ENCODE measurements at places on chromosomes 16 and 17.
A peak's percentile ranks its signal among the peaks of the same experiment; 100 is the strongest.

- peak; percentile 46 for DNase-seq
Observed at GRCh38 chr17:72393553-72393952, 272.7 kb downstream of the SOX9 start.

- DNase-seq = no peak
Observed at GRCh38 chr17:79117905-79118487, 43.4 kb downstream of the ENGASE start.

- peak; percentile 91 for DNase-seq
Observed at GRCh38 chr17:81125573-81126081, 39.7 kb upstream of the PVALEF start.

- DNase-seq = no peak
Observed at GRCh38 chr16:70715055-70715858, 29.4 kb upstream of the MTSS2 start.

GRCh38 chr17:36532435-36532975 is 2.2 kb downstream of the MYO19 start:
- no peak for DNase-seq

DNA sequence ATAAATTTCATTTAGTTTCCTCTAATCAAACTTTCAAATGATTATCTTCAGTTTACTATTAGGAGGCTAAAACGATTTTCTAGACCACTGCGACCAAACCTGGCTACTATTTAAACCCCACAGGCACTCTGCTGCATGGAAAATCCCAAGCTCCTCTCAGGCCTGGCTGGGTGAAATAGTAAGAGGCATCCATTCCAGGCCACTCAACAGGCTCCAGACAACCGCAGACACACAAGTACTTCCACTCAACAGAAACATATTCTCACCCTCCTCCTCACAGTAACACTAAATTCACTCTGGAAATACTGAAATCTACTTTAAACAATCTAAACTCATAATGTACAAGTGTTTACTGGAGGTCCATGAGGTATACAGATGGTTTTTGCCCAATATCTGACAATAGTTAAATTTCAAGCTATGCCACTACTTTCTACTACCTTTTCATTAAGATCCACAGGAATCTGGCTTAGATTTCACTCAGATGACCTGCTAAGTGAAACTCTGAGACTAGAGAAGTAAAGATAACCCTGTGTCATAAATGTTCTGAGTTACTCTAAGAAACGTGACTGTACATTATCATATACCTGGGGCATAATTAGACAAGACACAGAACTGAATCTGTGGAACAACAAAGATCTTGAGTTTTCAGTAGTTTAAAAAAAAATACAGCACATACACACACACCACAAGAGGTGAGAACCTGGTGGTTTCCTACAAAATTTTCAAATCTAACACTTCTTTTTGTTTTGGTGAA is 10.4 kb downstream of the VPS53 start:
- DNase-seq = peak; percentile 58

GRCh38 chr17:79558091-79558900 is 52.6 kb downstream of the RBFOX3 start:
- no peak for DNase-seq

GRCh38 chr17:62778990-62779681 is 29.0 kb downstream of the MARCHF10 start:
- peak; percentile 99 for DNase-seq

DNA sequence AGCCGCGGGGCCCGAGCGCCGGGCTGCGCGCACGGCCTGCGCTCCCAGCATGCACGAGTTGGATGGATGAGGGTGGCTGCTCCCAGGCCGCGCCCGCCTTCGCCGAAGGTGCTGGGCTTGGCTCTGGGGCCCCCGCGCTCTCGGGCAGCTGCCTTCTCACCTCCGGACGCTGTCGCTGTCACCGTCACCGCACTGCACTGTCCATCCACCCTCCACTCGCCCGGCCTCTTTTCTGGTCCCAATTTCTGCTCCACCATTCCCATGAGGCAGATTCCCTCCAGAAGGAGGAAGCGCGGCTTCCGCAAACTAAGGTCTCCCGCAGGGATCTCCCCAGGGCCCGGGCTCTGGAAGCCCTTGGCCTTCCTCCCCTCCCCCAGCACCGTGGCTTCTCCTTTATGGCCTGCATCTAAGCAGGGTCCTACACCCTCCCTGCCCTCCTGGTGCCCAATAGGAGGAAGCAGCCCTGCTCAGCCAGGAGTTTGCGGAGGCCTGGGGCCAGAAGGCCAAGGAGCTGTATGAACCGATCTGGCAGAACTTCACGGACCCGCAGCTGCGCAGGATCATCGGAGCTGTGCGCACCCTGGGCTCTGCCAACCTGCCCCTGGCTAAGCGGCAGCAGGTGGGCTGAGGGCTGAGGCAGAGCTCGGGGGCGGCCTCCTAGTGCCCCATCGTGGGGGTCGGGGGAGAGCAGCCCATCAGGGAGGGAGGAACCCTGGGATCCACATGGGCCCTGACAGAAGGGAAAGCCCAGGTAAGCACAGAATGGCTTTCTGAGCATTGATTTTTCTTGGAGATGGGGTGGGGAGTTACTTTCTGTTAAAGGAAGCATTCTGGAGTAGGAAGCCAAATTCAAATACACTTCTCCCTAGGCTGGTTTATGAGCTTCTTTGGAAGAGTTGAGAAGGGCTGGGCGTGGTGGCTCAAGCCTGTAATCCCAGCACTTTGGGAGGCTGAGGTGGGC is 899 bp downstream of the ACE start:
- DNase-seq = peak; percentile 76

DNA sequence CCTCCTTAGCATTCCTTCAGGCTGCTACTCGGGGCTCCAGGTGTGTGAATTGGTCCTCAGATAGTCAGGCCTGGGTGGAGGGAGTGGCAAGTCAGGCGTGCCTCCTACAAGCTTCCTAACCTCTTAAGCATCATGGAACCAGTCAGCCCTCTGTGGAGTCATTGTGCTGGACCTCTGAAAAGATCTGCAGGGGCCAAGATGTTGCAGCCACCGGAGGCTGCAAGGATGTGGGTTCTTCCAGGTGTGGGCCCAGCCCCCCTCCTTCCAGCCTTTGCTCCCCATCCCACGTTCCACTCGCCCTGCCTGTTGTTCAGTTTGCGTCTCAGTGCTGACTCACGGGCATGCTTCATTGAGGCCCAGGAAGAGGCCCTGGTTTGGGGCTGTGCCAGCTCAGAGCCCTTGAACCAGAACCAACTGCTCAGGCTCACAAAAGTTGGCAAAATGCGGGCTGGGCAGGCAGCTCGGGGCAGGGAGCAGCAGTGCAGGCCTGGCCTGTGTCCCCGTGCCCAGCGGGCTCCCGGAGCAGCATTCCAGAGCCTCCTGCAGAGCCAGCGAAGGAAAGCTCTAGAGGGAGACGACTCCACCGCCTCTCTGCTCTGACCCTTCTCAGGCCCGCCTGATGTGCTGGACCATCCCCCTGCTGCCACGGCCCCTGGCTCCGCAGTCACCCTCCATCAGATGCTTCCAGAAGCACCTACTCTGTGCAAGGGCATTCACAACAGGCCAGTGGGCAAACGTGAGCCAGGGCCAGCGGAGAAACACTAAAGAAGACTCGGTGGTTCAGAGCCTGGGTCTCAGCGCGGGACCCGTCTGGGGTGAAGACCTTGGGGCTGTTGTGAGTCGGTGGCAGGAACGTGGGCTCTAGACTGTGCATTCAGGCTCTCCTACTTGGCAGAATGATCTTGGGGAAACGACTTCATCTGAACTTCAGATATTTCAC is 7.5 kb downstream of the LDHD start:
- DNase-seq = peak; percentile 91

DNA sequence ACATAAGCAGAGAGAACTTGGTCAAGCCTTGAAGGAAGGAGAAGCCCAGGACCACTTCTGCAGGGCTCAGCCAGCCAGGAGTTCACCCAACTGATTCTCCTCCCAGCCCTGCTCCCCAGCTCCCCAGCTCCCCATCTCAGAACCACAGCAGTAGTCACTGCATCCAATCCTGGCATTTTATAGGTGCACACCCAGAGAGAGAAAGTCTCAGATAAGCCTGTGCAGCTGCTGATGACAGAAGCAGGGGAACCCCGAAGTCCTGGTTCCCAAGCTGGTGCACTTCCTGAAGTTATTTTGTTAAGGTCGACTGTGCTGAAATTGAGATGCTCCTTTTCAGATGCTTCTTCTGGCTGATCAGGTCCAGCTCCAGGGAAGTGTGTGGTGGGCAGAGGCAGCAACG is 6.6 kb downstream of the RNF112 start:
- no peak for DNase-seq

- peak; percentile 68 for DNase-seq
Observed at GRCh38 chr17:82889496-82890338, 49.9 kb upstream of the ZNF750 start.

GRCh38 chr16:19733551-19733950 is 15.5 kb downstream of the IQCK start:
- no peak for DNase-seq

All from DMS53 (cell line).